ENCODE measurements at places on chromosomes 1 and 21. TPM values are rescaled to one million over a fixed set of nuclear protein-coding genes. Genes with fewer than 3 reads are reported as not detected.

GRCh38 chr1:118338936-118339335 lies 153.9 kb upstream of the SPAG17 start:
- H3K4me1 ChIP-seq: peaks cover 65% of the 10 kb centered on the region
- no peak for DNase-seq
- peak overlapping the region; percentile 79 for H3K27ac ChIP-seq
- H3K27me3 ChIP-seq: no peaks in the 10 kb centered on the region
- H3K4me3 ChIP-seq: peak overlapping the region; percentile 3

- H3K4me3 ChIP-seq: no peak overlapping the region
- no peak for DNase-seq
- no peaks in the 10 kb centered on the region for H3K36me3 ChIP-seq
- H3K27ac ChIP-seq: no peak overlapping the region
- peaks cover 3% of the 10 kb centered on the region for H3K27me3 ChIP-seq
Measured at GRCh38 chr21:17438635-17439034, 74.2 kb upstream of the CXADR start.

- no peak overlapping the region for H3K27ac ChIP-seq
- DNase-seq: no peak
- peaks cover 6% of the 10 kb centered on the region for H3K27me3 ChIP-seq
Measured at GRCh38 chr1:59541891-59542290, 245.0 kb downstream of the FGGY start.

DNA sequence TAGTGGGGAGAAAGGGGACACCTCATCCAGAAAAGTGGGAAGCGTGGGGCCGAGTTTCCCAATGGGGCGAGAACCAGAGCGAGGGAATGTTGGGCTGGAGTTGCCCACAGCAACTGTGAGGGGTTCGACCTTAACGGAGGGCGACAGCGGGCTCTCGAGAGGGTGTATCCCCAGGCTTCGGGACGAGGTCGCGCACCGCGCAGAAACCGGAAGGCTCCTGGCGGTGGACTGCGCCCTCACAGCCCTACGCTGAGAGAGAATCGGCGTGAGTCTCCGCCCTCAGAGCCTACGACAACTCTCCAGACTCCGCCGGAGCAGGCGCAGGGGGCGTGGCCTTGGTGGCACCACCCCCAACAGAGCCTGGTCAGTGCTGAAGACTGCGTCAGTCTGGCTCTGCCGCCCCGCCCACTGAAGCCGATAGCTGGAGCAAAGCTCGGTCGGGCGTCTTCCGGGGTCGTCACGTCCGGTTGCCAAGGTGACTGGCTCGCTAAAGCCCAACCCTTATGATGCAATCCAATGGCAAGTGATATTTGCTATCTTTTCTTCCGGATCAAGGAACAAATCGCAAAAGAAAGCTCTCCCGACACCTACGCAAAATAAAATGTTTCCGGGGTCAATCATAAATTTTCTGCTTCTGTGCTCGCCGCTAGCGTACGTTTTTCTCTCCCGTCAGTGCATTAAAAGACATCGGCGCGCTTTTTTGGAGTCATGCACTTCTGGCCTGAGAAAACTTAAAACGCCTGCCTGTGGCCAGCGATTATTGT lies at the start of gene LRIF1:
Gene LRIF1, minus strand, starts transcription at position 232 of the 764 bp plus-strand sequence. CDS start 234 bp downstream, outside the sequence.
- H3K4me3 ChIP-seq: peak within 1 kb of the TSS; percentile 86
- peaks cover 2% of the 10 kb centered on the region for H3K36me3 ChIP-seq
- peak within 1 kb of the TSS; percentile 99 for H3K27ac ChIP-seq

Gene ZBTB8OS
- 37.0 TPM for total RNA-seq

Gene CFAP141
- total RNA-seq: not detected
